ENCODE measurements at places on chromosomes 16 and 17. TPM values are rescaled to one million over a fixed set of nuclear protein-coding genes. Genes with fewer than 3 reads are reported as not detected.

- no peak for DNase-seq
Measured at GRCh38 chr17:61984821-61985220, 57.0 kb upstream of the INTS2 start.

- no peak for DNase-seq
Measured at GRCh38 chr17:10120109-10120485, 78.3 kb downstream of the GAS7 start.

- DNase-seq: peak; percentile 47
Measured at GRCh38 chr16:85172455-85173145, 60.3 kb upstream of the CIBAR2 start.

DNA sequence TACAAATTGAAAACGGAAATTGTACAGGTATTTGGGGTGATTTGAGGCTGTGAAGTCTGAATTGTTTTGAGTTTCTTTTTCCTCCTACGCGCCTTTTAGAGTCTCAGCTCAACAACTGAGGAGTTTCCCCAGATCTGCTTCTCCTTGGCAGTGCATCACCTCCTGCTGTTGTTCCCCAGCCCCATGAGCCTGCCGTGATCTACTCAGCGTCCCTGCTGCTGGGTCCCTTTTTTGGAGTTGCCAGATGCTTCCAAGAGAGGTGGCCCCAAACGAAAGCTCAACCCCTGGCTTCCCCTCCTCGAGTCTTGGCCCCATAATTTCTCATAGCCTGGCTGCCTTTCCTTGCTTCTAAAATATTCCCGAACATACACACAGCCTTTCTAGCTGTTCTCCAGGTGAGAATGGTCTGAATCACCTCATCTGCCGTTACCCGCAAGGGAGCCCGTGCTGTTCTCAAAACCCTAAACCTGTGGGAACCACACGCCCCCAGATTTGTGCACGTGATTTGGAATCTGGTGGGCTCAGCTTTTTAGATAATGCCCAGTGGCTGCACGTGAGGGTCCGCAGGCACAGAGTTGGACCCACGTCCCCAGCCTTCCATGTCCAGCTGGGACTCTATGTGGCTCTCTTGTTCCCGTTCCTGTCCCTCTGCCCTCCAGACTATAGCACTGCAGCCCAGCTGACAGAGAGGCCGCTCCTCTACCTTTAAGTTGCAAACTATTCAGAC lies 179.1 kb upstream of the CHMP6 start:
- DNase-seq: no peak

GRCh38 chr16:22346483-22346882 lies 27.9 kb downstream of the CDR2 start:
- peak; percentile 50 for DNase-seq

- no peak for DNase-seq
Measured at GRCh38 chr16:5015351-5015750, 18.4 kb downstream of the NAGPA start.

- no peak for DNase-seq
Measured at GRCh38 chr17:41914358-41914766, 4.4 kb downstream of the ACLY start.

DNA sequence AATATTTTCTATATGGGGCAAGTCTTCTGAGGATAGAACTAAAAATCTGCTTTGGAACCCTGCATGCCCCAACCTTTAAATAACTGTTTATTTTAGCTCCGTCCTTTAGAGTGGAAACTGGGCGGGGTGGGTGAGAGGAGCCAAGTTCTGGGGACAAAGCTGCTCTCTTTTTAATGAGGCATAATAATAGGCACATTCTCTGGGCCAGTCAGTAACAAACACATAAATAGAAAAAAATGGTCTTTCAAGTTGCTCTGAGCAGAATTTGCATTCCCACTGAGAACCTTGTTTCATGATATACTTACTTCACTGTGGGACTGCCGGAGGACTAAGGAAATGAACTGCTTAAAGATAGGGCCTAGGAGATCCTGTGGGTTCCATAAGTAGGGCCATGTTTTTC lies 51.5 kb downstream of the KNOP1 start:
- no peak for DNase-seq

DNA sequence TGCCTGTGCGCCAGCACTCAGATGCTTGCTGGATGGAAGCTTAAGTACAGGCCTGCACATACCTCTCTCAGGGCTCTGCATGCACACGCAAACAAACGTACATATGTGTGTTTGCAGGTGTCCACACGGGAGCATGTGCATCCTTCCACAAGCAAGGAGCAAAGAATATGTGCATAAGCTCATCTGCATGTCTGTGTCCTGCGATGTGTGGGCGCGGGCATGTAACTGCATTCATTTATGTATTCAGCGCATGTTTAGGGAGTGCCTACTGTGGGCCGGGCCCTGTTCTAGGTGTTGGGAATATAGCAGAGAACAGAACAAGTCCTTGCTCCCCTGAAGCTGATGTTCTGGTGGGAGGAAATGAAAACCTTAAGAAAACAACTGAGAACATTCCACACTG lies 13.7 kb downstream of the TRPV2 start:
- DNase-seq: no peak

- DNase-seq: no peak
Measured at GRCh38 chr17:77958716-77959125, 218 bp downstream of the TNRC6C start.

GRCh38 chr17:75153780-75154194 lies 525 bp downstream of the JPT1 start:
- DNase-seq: peak; percentile 54

The ABCA6 gene
- 32.0 TPM for total RNA-seq

The HOXB9 gene
- total RNA-seq: not detected

The ATP2A1 gene
- total RNA-seq: 0.38 TPM

The KRT31 gene
- not detected for total RNA-seq

The RNFT1 gene
- total RNA-seq: 39.5 TPM

The LPO gene
- not detected for total RNA-seq

The SPAG5 gene
- 4.9 TPM for total RNA-seq

The GNG13 gene
- not detected for total RNA-seq

The CCL11 gene
- 1.1 TPM for total RNA-seq
